ENCODE measurements at places on chromosomes 1 and 21.

- no peak for DNase-seq
These were observed 40.9 kb downstream of the LRP8 start for GRCh38 chr1:53286955-53287354.

DNA sequence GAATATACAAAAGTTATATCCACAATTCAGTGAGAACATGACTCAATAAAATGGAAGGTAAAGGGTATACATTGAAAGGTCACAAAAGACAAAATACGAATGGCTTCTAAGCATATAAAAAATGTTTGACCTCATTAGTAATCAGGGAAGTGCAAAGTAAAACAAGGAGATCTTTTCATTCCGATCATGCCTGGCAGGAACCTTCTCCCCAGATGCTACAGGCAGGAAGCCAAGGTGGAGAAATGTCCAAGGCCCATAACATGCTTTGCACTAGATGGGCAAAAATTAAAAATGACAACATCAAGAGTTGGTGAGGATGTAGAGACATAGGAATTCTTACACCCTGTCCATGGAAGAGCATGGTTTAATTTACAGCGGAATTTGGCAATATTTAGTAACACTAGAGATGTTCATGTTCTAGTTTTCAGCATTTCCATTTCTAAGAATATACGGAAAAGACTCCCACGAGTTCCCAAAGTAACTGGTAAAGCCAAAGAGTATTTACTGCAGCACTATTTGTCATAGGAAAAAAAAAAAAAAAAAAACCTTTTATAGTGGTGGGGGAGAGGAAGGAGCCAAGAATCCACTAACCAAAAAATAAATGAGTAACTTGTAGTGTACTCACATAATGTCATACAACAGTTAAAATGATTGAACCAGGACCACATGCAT is 184.5 kb upstream of the KAZN start:
- DNase-seq: no peak

- DNase-seq: no peak
These were observed 9.1 kb upstream of the EFHD2 start for GRCh38 chr1:15400627-15401026.

GRCh38 chr1:192601143-192601542 is 25.6 kb downstream of the RGS1 start:
- no peak for DNase-seq

GRCh38 chr1:240766831-240767230 is 154.9 kb upstream of the GREM2 start:
- no peak for DNase-seq

GRCh38 chr1:32352831-32353383 is 9.4 kb downstream of the FAM229A start:
- no peak for DNase-seq

GRCh38 chr1:243719476-243719875 is 130.6 kb downstream of the AKT3 start:
- no peak for DNase-seq

GRCh38 chr1:6646499-6647148 is 22.0 kb downstream of the THAP3 start:
- no peak for DNase-seq

GRCh38 chr21:33108228-33108627 is 38.3 kb downstream of the OLIG1 start:
- DNase-seq: no peak

DNA sequence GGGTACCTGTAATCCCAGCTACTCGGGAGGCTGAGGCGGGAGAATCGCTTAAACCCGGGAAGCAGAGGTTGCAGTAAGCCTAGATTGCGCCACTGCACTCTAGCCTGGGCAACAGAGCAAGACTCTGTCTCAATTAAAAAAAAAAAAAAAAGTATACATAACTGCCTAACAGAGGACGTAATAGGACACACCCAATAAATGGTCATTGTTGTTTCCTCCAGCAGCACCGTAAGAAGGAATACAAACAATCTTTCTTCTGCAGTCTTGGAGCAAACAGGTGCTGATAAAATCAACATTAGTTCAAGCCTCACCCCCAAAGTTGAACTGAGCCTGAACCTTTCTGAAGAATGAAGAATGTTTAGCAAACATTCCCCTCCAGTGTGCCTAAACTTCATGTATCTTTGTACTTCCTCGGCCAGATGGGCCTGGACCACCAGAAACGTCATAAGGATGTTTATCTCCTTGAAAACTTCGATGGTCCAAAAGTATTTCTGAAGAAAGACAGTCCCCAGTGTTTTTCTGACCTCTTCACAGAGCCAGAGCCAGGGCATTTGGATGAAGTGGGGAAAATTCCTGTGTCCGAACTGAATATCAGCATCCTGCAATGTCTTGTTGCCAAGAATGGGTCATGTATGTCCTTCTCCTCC is 136.8 kb upstream of the F3 start:
- no peak for DNase-seq

GRCh38 chr1:25520446-25521061 is 22.9 kb upstream of the LDLRAP1 start:
- DNase-seq: peak; percentile 49

DNA sequence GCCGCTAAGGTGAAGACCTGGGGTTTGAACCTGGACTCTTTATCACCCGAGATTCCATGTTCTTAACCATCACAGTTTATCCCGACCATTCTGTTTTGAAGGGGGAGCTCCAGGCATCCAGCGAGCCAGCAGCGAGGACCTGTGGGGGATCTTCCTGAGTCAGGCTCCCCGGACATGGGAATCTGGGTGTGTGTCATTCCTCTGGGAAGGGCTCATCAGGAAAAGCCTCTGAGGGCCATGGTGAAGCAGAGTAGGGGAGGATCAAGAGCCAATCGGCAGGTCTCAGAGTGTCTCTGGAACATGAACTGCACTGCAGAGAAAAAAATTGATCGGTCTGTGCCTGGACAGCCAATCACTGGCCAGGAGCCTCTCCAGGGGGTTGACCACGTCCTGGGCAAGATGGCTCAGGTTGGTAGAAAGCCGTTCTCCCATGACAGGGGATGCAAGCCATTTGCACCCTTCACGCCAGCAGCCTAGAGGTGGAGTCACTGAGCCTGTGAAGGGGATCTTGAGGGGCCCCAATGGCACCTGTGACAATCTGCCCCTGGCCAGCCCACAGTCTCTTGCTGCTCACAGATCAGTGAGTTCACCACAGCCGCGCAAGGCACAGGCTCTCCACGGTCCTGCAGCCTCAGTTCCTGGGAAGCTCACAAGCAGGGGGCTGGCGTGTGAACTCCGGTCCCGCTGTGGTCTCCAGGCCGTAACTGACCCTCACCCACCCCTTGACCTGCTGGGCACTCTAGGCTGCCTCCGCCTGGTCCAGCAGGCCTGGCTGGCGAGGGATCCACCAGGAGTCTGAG is 20.4 kb upstream of the ACTRT2 start:
- DNase-seq: no peak

GRCh38 chr1:43786201-43786958 is 79.0 kb downstream of the ST3GAL3 start:
- no peak for DNase-seq

DNA sequence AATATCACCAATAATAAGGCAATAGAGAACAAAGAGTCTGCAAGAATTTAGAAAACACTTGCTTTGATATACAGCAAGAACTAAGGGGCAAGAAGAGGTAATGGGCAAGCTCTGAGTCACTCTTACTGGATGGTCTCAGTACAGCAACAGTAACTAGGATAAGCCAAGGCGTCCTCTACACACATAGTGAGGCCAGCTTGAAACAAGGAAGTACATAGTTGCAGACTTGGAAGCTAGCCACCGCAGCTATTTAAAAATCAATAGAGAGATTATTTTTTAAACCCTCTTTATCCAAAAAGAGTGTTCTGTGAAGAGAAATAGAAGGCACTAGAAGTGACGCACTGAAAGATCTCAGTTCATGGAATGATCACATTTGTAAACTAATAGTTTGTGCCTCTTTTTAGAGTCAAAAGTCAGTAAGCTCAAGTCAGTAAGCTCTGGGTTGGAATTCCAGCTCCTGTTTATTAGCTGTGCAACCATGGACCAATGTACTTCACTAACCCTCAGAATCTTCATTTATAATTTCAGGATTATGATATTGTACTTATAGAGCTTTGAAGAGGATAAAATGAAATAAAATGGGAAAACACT is 118.6 kb downstream of the AKT3 start:
- DNase-seq: peak; percentile 79

DNA sequence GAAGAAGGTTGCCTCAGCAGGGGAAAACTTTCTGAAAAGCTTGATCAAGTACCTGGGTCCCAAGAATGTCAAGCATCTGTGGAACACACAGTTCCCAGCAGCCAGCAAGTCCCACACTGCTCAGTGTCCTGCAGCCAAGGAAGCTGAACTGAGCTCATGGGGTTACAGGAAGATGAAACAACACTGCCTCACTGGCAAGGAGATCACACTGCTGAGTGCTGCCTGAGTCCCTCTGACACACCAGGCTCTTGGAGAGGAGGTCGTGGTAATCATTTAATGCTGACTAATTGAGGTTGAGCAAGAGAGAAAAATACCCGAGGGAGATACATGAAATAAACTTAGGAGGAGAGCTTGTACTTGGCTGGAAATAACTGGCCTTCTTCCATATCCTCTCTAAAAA is 75.2 kb downstream of the MPZL1 start:
- peak; percentile 65 for DNase-seq

Data from HL-60 (cell line).